ENCODE measurements at places on chromosomes 11 and 22.

- no peak for DNase-seq
Measured at GRCh38 chr11:17494019-17494418, 17.4 kb upstream of the ABCC8 start.

DNA sequence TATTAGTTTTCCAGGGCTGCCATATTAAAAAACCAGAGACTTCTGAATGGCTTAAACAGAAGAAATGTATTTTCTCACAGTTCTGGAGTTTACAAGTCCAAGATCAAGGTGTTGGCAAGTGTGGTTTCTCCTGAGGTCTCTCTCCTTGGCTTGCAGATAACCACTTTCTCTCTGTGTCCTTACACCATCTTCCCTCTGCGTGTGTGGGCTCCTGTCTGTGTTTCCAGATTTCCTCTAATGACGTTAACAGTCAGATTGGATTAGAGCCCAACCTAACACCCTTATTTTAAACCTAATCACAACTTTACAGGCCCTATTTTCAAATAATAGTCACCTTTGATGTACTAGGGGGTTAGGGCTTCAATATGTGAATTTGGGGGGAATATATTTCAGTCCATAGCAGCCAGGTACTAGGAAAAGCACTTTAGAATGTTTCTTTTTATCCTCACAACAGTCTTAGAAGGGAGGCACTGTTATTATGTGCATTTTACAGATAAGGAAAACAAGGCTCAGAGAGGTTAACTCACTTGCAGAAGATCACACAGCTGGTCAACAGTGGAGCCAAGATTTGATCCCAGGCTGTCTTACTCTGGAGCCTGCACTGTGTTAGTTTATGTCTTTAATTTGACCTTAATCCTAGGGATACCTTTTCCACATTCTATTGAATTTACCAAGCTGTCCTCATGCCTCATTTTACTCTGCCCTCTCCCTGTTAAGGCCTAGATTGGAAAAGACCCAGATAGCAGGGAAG is 116.4 kb upstream of the CRYBB3 start:
- DNase-seq: no peak

GRCh38 chr11:69958308-69958707 is 119.8 kb upstream of the ANO1 start:
- DNase-seq: peak; percentile 37

DNA sequence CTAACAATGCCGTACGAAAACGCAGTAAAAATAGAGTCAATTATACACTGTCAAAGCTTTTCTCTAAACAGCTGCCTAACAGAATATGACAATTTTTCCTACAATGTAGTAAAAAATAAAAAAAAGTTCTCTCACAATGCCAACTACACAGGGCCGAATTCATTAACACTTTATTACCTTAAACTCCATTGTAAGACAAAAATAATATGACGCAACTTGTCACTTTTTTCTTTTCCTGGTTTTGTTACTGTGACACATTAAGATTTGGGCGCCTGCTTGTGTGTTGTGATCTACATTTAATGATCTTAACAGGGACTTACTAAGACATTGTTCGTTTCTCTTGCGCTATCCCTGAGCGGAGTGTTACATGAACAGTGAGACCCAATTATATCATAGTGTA is 204.1 kb downstream of the INSC start:
- no peak for DNase-seq

DNA sequence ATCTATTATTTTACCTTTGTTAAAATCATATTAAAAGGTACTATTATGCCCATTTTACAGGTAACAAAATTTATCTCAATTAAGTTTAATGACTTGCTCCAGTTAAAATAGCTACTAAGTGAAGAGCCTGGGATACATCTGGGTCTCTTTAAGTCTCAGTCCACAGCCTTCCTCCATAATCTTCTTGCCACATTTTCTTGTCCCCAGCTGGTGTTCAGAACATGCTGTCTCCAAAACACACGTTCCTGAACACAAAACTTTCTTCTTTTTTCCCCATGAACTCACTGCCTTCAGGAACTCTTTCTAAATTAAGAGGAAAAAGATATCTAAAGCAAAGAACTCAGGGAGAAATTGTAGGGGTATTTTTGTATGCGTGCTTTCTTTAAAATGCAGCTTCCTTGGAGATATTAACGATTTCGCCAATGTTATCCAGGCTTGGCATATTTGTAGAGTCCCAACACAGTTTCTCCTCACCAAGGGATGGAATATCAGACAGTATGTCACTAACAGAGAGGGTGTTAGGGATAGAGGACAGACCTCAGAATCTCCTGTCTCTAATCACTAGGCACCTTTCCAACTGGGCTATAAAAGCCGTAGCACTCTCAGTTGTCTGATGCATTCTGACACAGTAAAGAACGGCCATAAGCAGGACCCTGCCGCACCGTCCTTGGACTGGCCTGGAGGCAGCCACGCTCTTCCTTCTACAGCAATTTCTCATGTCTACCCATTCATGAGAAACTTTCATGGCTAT is 232.8 kb upstream of the BLID start:
- no peak for DNase-seq

GRCh38 chr11:61771985-61772455 is 19.6 kb downstream of the MYRF start:
- DNase-seq: no peak

GRCh38 chr22:44995715-44996114 is 14.1 kb downstream of the PHF21B start:
- no peak for DNase-seq

All from T47D (cell line).